ENCODE measurements at places on chromosomes 7 and 10. TPM values are rescaled to one million over a fixed set of nuclear protein-coding genes. Genes with fewer than 3 reads are reported as not detected.

The MSS51 gene
- 1.5 TPM for total RNA-seq

The ZC3HAV1L gene
- 16.4 TPM for total RNA-seq

The CPED1 gene
- 2.3 TPM for total RNA-seq

The NKX2-3 gene
- total RNA-seq, result not detected

The SPDYE11 gene
- total RNA-seq, result not detected

The ELMO1 gene
- total RNA-seq, result 109 TPM

The SLC16A12 gene
- 0.14 TPM for total RNA-seq

DNA sequence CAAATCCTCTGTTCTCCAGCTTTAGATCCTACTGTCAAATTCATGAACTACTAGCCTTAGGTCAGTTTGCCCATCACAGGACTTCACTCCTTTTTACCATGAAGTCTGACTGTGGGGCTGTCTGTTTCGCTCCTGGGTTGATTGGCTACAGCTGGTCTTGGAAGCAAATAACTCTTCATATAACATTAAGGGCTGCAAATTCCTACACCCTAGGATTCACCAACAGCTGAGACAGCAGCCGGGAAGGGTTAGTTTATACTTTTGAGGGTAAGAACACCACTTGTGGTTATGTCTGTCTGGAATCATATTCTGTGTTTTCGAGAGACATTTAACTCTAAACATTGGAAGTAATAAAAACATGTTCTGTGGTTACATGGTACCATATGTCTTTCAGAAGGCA, 55.9 kb upstream of the KIAA1217 start:
- DNase-seq, result no peak

DNA sequence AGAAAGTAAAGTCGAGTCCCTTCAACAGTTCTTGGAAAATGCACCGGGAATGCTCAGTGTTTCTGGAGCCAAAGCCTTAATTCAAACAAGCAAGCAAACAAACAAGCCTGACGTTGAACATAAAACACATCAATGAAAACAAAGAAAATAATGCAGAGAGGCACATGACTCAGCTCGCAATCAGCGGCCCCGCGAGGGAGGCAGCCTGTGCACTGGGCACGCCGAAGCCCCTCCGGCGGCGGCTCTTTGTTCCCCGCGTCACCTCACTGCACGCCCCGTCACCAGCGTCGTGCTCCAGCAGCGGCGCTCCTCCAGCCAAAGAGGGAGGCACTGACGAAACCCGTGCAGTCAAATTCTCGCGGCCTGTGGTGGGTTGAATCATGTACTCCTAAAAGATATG, 151.5 kb downstream of the DNAJB6 start:
- no peak for DNase-seq

DNA sequence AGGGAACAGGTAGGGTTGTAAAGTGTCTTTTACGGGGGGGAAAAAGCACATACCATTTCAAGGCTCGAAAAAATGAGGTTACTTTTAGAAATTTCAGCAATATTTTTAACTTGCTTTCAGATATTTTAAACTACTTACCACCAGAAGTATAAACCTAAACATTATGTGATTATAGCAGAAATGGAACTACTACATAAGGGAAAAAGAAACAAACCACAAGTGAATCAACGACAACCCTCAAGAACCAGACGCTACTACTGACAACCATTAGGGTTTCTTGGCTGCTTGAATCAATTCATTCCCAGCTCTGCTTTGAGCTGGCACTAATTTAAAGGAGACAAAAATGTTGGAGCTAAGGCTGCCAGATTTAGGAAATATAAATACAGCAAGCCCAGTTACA, 80.1 kb downstream of the ZFAND4 start:
- DNase-seq, result no peak

- no peak for DNase-seq
These were observed 30.2 kb downstream of the NAMPT start for GRCh38 chr7:106254525-106255116.

DNA sequence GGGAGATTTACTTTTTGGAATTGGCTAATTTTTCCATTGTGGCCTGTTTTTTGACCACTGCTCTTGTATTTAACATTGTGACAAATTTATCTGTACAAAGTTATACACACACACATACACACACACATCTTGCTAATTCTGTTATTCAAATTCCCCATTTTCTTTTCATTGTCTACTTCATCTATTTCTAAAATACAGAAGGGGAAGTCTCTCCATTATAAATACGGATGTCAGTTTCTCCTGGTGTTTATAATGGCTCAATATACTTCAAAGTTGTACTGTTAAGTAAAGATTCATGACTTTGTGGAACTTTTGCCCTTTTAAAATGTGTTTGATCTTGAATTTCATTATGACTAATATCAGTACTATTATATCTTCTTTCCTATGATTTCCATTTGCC, 81.0 kb downstream of the CNOT4 start:
- DNase-seq, result no peak

GRCh38 chr7:30682212-30683083, at the start of gene CRHR2:
Gene CRHR2 (minus strand): TSS chr7:30682456. CDS start chr7:30682280, 176 bp downstream.
- peak; percentile 5 for DNase-seq

GRCh38 chr7:87146740-87147386, 5.4 kb upstream of the DMTF1 start:
- no peak for DNase-seq

DNA sequence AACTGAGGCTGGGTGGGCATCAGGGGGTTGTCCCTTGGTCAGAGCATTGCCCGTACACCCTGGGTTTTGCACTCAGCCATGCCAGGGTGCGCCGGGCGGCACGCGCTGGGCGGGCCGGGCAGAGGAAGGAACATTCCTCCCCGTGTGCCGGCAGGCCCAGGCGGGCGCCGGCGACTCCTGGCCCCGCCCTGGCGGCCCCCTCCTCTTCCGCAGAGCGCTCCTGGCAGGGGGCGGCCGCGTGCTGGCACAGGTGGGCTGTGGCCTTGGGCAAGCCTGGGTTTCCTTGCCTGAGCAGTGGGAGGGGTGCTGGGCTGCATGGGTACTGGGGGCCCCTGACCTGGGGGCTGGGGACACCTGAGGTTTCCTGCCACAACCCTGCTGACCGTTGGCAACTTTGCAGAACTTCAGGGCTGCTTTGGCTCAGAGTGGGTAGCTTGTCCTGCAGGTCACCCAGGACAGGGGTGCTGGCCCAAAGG, 3.9 kb downstream of the LFNG start:
- DNase-seq, result no peak

- no peak for DNase-seq
These were observed 9.7 kb upstream of the CALU start for GRCh38 chr7:128729494-128729893.

- no peak for DNase-seq
These were observed 3.2 kb downstream of the VSTM4 start for GRCh38 chr10:49112098-49112497.

DNA sequence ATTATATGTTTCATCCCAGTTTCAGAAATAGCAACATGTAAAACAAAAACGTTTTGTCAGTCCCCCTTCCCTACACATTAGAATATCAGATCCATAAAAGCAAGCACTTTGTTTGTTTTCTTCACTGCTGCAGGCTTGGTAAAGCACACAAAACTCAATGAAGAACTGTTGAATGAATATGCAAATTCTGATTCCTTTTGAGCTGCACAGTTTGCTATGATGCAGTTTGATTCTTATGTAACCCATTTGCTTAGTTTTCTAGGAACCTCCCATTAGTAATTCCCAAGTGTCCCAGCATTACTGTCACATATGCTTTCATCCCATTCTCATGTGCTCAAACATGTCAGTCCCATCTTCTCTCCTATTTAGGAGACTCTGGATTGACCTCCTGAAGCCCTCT, 26.1 kb upstream of the CHCHD3 start:
- DNase-seq, result no peak
